Stimulated activated CD8-positive, alpha-beta memory T cell treated with anti-CD3 and anti-CD28 coated beads, Interleukin-4, amount 100 ng/mL, for 4 hours (primary cell): ENCODE measurements at places on chromosomes 4 and X.

DNA sequence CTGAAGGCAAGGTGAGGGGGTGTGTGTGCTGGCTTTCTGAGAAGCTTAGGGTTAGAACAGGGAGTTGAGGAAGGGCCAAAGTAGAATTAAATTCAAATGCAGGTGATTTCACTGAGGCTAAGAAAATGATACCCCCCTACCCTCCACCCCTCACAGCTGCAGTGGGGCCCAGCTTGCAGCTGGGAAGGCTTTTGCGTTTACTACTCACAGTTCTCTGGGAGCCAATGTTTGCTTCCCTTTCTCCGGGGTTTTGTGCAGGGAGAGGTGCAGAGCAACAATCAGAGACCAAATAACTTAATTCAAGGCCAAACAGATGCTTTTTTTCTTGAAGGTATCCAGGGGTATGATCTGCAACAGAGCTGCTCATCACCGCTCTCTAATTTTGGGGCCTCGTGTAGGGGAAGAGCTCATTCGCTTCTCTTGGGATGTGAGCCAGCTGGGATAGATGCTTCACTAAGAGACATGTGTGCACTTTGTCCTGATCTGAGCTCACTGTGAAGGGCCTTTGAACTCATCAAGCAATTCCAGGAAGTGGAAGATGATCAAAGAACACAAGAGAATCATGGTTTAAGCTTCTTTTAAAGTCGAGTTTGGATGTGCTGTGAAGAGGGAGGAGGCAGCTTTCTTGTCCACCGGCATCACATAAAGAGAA is 122.7 kb upstream of the C1GALT1C1 start:
- DNase-seq, result no peak

DNA sequence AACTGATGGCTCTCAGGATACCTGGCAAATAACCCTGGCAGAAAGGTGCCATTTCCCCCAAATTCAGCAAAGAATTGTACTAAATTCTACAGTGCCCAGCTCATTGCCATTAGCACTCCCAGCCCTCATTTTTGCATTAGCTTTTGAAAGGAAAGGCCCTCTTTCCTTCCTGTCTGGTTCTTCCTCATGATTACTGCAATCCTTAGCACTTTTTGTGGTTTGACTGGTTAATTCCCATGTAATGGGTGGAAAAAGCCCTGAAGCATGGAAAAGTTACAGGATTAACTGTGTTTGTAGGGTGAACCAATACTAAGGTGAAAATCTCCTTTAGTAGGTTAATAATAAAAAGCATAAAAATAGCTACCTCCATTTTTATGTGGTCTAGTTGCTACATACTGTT is 139.5 kb downstream of the NPNT start:
- DNase-seq, result no peak

DNA sequence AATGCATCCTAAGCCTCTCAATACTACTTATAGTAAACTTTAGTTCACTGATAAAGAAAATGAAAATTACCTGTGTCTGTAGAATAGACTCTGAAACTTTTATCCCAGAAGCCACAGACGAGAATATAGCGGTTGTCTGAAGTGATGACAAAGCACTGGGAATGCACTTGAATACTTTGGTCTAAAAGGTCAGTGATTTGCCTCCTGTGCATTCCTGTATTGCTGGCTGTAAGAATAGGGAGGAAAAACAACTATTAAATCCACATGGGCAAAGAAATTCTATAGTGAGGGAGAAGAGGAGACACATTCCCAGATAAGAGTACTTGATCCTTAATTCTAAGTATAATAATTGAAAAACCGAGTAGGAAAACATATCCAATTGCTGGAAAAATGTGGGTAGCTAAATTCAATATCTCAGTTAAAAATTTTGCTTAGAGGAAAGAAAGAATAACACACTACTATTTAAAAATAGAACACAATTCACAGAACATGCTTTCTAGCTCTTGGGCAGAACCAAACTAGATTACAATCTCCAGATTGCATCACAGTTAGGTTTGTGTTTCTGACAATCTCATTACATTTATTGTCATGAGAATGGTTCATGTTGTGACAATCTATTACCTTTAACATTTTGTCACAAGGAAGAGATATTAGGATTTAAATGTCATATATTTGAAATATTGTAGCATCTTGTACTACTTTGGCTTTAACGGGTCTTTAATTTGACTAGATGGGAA is 232.1 kb downstream of the DCLK2 start:
- DNase-seq, result no peak

- DNase-seq, result no peak
These were observed 28.0 kb upstream of the ZNF280C start for GRCh38 chrX:130296743-130297142.

GRCh38 chrX:48523682-48524081 is 2.1 kb downstream of the EBP start:
- no peak for DNase-seq
